ENCODE measurements at places on chromosomes 5 and 9.

GRCh38 chr5:141960018-141960417, 2.0 kb upstream of the PCDH12 start:
- DNase-seq: no peak

GRCh38 chr9:133457233-133457632, 2.5 kb upstream of the CACFD1 start:
- DNase-seq: no peak

- no peak for DNase-seq
Measured at GRCh38 chr5:170337045-170337733, 39.6 kb upstream of the LCP2 start.

- DNase-seq: peak; percentile 74
Measured at GRCh38 chr5:43601454-43602260, 1.3 kb upstream of the NNT start.

- DNase-seq: peak; percentile 86
Measured at GRCh38 chr5:120365656-120366446, 98.2 kb upstream of the PRR16 start.

DNA sequence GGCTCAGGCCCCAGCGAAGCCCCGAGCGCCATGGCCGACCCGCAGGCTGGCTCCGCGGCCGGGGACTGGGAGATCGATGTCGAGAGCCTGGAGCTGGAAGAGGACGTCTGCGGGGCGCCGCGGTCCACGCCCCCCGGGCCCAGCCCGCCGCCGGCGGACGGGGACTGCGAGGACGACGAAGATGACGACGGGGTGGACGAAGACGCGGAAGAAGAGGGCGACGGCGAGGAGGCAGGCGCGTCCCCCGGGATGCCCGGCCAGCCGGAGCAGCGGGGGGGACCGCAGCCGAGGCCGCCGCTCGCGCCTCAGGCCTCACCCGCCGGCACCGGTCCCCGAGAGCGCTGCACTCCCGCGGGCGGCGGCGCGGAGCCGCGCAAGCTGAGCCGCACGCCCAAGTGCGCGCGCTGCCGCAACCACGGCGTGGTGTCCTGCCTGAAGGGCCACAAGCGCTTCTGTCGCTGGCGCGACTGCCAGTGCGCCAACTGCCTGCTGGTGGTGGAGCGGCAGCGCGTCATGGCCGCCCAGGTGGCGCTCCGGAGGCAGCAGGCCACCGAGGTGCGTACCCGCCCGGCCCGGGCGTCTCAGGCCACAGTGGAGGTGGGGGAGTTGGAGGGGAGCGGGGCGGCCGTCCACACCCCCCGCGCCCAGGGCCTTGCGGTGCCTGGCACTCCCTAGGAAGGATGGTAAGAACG, 1.6 kb downstream of the DMRT2 start:
- DNase-seq: no peak

DNA sequence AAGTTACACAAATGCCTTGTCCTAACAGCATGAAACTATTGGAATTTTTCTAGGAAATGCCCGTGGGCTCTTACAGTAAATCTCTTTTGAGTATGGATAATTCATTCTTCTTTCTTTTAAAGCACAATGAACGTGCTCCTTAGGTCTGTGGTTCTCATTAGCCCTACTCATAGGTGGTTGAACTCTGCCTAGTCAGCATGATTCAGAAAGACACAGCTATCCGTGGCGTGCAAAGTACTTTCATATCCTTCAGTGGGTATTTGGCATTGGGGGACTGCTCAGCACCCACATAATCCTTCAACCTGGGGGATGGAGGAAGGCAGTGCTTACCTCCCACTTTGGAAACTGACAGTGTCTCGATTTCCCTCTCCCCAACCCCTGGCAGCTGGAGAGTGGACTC, 462.0 kb upstream of the CLINT1 start:
- no peak for DNase-seq

GRCh38 chr5:117143406-117143805, 568.8 kb upstream of the SEMA6A start:
- DNase-seq: peak; percentile 22
